ENCODE measurements at places on chromosomes 16 and 17.

- DNase-seq, result no peak
These were observed 583.4 kb upstream of the PSMD7 start for GRCh38 chr16:73713251-73713650.

GRCh38 chr16:16124438-16124837 is 98.9 kb downstream of the ABCC6 start:
- DNase-seq, result no peak

DNA sequence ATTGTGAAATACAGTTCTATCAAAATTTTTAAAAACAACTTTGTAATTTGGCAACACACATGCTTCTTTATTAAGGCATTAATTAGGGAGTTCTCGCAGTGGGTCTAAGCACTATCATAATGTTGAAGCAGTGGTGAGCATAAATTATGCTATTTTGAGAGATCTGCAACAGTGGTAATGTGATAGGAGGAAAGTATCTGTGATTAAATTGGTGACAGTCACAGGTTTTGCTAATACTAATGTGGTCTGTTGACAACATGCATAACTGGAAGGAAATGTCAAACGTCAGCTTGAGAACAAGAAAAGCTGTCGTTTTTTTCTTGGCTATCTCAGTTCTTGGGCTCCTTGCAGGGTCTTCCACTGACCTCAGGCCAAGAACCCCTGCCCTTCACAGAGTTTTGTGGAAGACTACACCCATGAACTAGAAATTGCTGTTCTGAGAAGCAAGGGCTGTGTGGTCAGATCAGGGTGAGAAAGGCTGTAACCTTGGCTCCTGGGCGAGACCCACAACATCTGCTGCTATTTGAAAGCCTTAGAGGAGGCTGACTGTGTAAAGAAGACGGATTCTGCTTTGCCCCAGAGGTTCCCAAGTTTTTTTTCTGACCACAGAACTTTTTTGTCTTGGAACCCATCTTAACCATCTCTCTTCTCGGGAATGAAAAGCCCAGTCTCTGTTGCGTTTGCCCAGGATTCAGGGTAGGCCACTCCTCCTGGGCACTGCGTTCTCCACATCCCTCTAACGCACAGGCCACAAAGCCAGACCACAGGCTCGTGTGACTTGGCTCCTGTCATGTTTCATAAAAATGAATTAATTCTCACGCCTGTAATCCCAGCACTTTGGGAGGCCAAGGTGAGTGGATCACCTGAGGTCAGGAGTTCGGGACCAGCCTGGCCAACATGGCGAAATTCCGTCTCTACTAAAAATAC is 13.9 kb downstream of the ATP2A1 start:
- DNase-seq, result no peak

DNA sequence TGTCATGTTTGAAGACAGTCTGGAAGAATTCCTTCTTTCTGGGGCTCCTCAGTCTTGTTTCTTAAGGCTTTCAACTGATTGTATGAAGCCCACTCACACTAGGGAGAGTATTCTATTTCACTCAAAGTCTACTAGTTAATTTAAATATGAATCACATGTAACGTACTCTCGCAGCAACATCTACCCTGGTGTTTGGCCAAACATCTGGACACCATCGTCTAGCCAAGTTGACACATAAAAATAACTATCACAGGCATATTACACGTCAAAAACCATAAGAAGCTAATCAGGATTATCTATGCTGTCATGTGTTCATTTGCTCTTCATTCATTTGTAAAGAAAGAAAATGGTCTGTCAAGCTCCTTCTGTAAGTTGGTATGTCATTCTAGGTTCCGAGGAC is 787.4 kb downstream of the KCNJ2 start:
- no peak for DNase-seq

- DNase-seq, result no peak
These were observed 7.7 kb downstream of the IRX6 start for GRCh38 chr16:55331648-55332185.

GRCh38 chr17:19768046-19768782 is 20.1 kb upstream of the ALDH3A1 start:
- no peak for DNase-seq

DNA sequence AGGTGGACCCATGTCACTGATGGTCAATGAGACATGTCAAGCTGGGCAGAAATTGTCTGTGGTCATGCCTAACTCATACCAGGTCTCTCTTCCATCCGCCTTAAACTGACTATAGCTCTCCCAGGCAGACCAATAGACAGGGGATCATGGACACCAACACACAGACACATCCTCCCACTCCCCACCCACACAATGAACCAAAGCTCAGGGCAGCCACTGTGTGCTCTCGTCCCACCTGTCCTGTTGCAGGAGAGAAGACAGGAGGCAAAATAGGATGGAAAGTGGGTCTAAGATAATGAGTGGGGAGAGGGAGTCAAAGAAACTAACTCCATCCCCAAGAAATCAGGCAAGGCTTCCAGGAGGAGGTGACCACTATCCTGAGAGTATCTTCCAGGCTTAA is 3.2 kb downstream of the PYY start:
- no peak for DNase-seq

- DNase-seq, result no peak
These were observed 43.2 kb downstream of the RAI1 start for GRCh38 chr17:17724307-17725010.
